Thymus (tissue), 14 donors: ENCODE measurements at places on chromosomes 2 and 18. TPM values are rescaled to one million over a fixed set of nuclear protein-coding genes. Genes with fewer than 3 reads are reported as not detected.

- H3K27me3 ChIP-seq = peaks cover 99% of the 10 kb centered on the region
- peak overlapping the region; percentile 30 for H3K27ac ChIP-seq
- no peaks in the 10 kb centered on the region for H3K36me3 ChIP-seq
- no peak for DNase-seq
- no peak overlapping the region for H3K4me3 ChIP-seq
- H3K4me1 ChIP-seq = peaks cover 26% of the 10 kb centered on the region
These were observed 9.6 kb downstream of the HOXD8 start for GRCh38 chr2:176138923-176139660.

DNA sequence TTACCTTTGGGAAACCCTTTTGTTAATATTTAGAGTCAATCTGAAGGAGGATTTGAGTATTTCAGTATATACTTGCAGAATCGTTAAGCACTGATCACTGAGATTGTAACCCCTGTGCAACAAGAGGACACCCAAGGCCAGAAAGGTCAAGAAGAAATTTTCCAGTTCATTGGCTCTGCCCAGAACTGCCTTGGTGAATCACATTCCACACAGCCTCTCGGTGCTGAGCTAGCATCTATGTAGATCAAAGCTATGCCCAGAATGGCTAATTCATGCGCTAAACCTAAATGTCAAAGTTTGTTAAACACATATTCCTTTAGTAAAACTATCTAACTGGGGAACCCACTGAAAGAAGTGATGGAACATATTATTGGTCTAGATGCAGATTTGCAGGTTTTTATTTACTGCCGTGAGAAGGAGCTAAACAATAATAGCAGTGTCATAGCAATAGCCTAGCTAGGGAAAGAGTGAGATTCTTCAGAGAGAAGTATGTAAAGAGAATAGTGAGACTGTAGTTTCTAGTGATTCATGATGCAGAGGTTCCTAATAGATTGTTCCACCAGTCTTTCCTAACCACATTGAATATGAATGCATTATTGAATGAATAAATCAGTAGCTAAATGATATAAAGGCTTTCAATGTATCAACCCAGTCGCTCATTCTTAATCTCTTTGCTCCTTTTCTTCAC lies 423.2 kb upstream of the CRIM1 start:
- no peaks in the 10 kb centered on the region for H3K36me3 ChIP-seq
- no peaks in the 10 kb centered on the region for H3K27me3 ChIP-seq
- H3K4me1 ChIP-seq = no peaks in the 10 kb centered on the region
- H3K27ac ChIP-seq = no peak overlapping the region
- no peak for DNase-seq

DNA sequence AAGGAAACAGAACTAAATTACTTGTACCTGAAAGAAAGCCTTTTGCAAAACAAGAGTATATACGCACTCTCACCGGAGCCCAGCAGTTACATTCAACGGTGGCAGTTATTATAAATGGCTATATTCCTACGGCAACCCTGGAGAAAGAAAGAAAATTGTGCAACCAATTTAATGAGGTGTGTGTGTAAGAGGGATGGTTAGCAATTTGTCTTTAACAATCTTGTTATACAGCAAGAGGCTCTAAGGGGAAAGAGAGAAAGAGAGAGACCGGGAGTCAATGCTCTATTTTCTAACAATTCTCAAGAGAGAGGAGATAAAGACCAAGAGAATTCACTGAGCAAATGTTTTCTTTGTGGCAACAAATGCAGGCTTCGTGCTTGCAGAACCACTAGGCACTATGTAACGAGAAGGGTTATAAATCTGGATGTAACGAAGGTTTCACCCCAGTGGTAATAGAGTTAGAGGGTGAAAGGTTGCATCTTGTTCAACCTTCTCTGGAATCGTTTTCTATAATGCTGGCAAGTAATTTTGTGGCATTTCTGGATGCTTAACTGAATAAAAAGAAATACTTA lies 359.1 kb upstream of the SPRED2 start:
- no peak for DNase-seq
- H3K4me1 ChIP-seq = no peaks in the 10 kb centered on the region
- no peak overlapping the region for H3K27ac ChIP-seq
- H3K27me3 ChIP-seq = no peaks in the 10 kb centered on the region

GRCh38 chr18:32360682-32361345 lies 109.9 kb downstream of the GAREM1 start:
- no peaks in the 10 kb centered on the region for H3K27me3 ChIP-seq
- H3K27ac ChIP-seq = no peak overlapping the region
- no peaks in the 10 kb centered on the region for H3K36me3 ChIP-seq

- no peak overlapping the region for H3K4me3 ChIP-seq
- DNase-seq = no peak
- peaks cover 33% of the 10 kb centered on the region for H3K27me3 ChIP-seq
These were observed 3.2 kb downstream of the CRACDL start for GRCh38 chr2:98932778-98933343.

GRCh38 chr2:191899410-191899809 lies 52.5 kb upstream of the CAVIN2 start:
- no peaks in the 10 kb centered on the region for H3K36me3 ChIP-seq
- H3K4me1 ChIP-seq = no peaks in the 10 kb centered on the region
- H3K27ac ChIP-seq = no peak overlapping the region
- H3K4me3 ChIP-seq = no peak overlapping the region
- H3K27me3 ChIP-seq = no peaks in the 10 kb centered on the region
- DNase-seq = no peak

DNA sequence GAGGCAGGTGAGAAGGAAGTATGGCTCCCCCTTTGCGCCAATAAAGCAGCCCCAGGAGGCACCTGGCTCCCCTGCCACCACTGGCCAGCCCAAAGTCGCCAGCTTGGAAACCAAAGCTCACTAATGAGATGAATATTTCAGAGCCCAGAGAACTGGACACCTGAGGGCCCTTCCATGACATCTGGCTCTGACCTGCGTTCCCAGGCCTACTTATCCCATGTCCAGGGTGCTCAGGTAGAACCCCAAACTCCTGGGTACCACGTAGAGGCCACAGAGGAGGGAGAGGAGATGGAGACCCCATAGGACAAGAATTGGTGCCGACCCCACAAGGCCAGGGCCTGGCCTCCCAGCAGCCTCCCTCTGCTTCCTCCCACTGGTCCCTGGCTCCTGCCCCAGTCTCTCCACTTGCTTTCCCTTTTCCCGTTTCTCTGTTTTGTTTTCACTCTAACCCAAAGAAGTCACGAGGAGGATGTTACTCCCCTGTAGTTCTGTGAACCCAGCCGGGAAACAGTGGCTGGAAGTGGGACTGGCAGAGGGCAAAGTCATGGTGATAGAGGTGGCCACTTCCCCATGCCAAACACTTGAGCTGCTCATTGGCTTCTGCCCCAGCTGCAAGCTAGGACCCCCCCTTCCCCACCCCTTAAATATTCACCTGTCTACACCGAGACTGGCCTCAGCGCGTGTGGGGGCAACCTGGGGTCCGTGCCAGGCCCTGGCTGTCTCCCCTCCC lies 820 bp downstream of the TMBIM1 start:
- no peaks in the 10 kb centered on the region for H3K36me3 ChIP-seq
- H3K27ac ChIP-seq = peak overlapping the region; percentile 85
- H3K4me1 ChIP-seq = peaks cover 41% of the 10 kb centered on the region
- no peaks in the 10 kb centered on the region for H3K27me3 ChIP-seq
- H3K4me3 ChIP-seq = peak overlapping the region; percentile 82

Gene UGT1A4
- 0.09 TPM for total RNA-seq

Gene GPR39
- total RNA-seq = 0.09 TPM
